Mucosa of gallbladder (tissue), 1 donor: ENCODE measurements at places on chromosomes 5 and 9. TPM values are rescaled to one million over a fixed set of nuclear protein-coding genes. Genes with fewer than 3 reads are reported as not detected.

GRCh38 chr5:102733534-102733933 is 21.6 kb upstream of the PAM start:
- DNase-seq, result no peak

IL4 gene
- total RNA-seq, result not detected

TAF11L10 gene
- not detected for total RNA-seq

GLE1 gene
- total RNA-seq, result 22.8 TPM

DNA sequence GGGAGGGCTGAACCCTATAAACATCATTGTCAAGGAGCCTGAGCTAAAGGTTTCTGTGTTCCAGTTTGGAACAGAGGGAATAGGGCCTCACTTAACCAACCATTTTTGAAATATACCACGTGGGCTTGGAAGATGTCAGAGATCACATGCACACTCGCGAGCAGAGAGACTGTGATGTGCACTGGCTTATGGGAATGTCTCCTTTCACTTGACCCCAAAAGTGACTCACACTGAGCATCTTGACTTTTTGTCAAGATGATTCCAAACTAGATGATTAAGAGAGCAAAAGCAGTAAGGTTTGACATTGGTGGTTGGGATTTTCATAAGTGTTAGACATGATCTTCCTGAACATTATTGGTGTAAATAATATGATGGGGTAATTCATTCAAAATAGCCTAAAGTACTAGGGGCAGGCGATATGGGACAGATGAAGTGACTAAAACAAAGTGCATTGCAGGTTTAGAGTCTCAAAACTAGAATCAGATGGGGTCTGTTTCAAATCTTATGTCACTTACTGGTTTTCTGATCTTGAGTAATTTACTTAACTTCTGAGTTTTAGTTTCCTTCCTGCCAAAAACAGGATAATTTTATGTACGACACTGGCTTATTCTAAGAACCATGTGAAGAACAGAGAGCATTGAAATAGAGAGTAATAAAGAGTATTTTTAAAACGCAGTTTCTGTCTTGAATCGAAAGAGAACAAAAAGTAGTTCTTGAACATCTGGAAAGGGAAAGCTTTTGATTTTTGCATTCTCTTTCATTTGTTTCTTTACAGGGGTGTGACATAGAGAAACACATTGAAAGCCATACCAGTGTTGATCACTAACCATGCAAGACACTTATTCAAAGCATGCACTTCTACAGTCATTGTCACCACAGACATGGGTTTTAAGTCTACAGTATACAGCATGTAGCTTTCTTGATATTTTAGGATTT is 383.0 kb downstream of the DIRAS2 start:
- DNase-seq, result no peak

DNA sequence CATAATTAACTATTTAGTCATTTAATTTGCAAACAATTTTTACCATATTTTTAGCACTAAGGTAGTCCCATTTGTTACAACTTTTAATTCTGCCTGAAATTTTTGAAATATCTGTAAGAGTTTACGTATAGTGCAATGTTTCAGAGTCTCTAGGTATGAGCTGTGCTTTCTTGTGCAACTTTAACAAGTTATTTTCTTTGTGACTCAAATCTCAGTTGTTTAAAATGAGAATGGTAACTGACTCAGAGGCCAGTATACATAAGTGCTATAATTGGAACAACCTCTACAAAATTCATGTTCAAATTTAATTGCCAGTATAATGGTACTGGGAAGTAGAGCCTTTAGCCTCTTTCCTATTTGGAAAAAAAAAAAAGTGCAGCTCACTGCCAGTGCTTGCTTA is 14.2 kb upstream of the ZNF883 start:
- DNase-seq, result no peak

ZFP2 gene
- total RNA-seq, result 2.3 TPM

OR2S2 gene
- not detected for total RNA-seq

- no peak for DNase-seq
These were observed 145.2 kb downstream of the MAST4 start for GRCh38 chr5:66741394-66741793.

DNA sequence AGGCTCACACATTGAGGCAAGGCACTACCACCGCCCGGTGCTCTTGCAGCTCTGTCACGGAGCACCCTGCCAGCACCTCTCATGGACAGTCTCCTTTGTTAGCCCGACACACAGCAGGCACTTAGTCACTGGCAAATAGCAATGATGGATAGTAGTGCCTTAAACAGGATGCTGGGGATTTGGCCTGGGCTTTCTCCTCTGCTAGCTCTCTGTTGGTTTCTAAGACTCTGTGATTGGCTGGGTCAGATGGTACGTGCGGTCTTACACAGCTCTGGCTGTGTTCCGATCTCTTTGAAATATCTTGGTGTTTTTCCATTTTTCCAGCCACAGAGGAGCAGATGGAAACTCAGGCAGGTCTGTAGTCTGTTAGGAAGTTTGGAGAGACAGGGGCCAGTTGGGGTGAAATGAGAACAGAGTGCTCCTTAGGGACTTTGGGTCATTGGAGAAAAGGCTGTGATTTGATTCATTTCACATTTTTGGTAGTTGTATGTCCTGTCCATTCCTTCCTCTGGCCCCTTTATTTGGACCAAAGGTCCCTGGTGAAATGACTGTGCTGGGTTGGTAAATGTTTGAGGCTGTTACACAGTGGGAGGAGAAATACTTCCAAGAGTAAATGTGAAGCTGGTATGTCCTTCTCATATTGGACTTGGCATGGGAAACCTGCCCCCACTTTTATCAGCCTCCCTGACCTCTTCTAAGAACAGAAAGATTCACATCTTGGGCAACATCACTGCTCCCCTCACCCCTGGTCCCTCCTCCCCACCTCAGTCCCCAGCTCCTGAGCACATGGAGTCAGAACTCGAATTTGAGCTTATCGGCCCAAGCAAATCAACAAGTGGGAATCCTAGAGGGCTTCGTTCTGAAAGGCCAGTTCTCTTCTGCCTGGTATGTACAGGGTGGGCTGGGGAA is 3.4 kb downstream of the SMIM3 start:
- DNase-seq, result peak; percentile 54

PDE6A gene
- total RNA-seq, result not detected

DNA sequence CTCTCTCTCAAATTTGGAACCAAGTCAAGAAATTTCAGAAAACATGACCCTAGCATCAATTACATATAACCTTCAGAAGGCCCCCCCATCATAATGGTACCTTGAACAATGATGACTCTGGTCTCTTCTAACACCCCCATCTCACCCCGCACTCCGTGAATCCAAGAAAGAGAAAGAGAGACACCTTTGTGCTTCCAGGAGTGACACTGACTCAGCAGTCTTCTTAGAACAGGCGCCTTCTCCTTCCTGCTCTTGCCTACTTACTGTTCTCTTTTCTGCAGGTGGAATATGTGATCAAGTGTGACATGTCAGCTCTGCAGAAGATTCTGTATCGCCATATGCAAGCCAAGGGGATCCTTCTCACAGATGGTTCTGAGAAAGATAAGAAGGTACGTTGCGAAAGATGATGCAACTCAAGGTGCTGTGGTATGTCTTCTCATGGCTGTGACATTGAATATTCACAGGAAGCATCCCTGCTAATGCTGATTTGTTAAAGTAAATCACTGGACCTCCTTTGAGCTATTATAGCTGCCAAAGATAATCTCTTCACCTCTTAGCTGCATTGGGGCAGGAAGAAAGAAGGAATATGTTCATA is 81.3 kb downstream of the SMARCA2 start:
- no peak for DNase-seq

GIN1 gene
- total RNA-seq, result 9.2 TPM

- DNase-seq, result no peak
These were observed 4.2 kb downstream of the SMC5 start for GRCh38 chr9:70262948-70263347.

DNA sequence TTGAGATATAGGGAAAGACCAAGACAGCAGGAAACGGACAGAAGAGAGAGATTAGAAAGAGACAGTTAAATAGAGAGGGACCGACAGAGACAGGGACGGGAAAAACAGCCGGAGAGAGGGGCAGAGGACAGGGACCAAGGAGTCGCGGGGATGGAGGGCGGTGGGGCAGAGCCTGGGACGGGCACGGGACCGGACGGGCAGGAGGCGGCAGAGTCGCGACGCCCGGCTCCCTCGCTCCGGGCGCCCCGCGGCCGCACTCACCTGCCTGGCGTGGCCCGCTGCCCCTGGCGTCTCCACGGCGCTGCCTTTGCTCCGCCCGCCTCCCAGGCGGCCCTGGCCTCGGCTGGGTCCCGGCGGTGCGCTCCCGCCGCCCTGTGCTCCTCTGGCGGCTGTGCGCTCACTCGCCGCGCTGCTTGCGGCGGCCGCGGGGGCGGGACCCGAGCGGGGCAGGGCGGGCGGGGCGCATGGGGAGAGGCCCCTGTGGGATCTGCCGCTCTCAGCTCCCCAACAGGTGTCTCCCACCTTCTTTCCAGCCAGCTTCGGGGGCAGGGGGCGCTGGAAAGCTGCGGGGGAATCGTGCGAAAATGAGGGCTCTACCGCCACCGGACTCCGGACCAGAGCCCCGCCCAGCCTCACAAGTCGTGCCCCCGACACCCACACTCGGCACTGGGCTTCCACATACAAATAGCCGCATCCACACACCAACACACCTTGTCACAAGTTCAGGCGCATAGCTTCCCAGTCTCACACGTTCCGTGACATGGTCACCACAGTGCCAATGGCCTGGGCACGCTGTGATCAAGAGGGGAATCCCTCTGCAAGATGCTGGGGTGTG is at the start of gene ARID3C:
Gene ARID3C, minus strand, starts transcription at position 411 of the 835 bp plus-strand sequence. CDS start 1,052 bp downstream, outside the sequence.
- DNase-seq, result no peak

DNA sequence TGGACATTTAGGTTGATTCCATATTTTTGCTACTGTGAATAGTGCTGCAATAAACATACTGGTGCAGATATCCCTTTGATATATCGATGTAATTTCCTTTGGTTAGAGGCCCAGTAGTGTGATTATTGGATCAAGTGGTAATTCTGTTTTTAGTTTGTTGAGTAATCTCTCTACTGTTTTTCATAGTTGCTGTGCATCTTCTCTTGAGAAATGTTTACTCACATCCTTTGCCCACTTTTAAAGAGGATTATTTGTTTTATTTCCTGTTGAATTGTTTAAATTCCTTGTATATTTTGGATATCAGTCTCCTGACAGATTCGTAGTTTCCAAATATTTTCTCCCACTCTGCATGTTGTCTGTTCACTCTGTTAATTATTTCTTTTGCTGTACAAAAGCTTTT is 352.6 kb upstream of the TARS1 start:
- no peak for DNase-seq

DNA sequence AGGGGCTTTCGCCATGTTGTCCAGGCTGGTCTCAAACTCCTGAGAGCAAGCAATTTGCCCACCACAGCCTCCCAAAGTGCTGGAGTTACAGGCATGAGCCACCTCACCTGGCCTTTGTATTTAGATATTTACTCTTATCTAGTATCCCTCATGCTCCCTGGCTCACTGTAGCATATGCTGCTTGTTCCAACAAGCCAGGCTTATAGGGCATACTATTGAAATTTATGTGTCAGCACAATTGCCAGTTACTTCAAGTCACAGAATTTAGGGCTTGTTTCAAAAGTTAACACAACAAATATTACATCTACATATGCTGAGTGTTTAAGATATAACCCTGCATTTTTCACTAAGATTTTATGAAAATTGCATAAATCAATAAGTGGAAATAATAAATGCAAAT is 469.2 kb upstream of the ZNF608 start:
- no peak for DNase-seq

PRRC1 gene
- 59.8 TPM for total RNA-seq

- DNase-seq, result no peak
These were observed 27.1 kb downstream of the UBE2QL1 start for GRCh38 chr5:6475626-6476312.

GRCh38 chr9:128683340-128684064 is 5.5 kb upstream of the SET start:
- peak; percentile 66 for DNase-seq

SYNPO gene
- total RNA-seq, result 123 TPM

DNA sequence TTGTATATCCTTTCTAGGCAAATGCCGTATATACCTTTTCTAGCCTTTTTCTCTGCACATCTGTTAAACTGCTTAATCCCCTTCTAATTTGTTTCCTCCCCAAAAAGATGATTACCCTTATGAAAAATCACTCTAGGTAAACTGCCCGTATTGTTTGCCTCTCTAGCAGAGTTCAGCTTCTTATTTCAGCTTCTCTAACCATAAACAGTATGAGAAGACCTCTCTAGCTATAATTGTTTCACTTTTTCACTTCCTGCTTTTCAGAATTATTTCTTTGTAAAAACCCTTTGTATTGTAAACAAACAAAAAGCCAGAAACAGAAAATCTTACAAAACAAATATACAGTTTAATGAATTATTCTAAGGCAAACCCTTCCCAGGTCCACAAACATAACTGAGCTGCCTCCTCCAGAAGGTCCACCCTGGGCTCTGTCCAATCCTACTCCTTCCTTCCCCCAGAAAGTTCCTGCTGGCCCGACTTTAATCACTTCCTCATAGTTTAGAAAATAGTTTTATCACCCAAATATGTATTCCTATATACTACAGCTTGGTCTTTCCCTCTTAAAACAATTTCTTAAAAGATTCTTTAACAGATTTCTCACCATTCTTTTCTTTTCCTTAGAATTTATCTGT is 158.1 kb downstream of the FGF1 start:
- no peak for DNase-seq

- no peak for DNase-seq
These were observed 820 bp downstream of the FBP1 start for GRCh38 chr9:94638335-94639060.

PIP5KL1 gene
- total RNA-seq, result 4.9 TPM

DNA sequence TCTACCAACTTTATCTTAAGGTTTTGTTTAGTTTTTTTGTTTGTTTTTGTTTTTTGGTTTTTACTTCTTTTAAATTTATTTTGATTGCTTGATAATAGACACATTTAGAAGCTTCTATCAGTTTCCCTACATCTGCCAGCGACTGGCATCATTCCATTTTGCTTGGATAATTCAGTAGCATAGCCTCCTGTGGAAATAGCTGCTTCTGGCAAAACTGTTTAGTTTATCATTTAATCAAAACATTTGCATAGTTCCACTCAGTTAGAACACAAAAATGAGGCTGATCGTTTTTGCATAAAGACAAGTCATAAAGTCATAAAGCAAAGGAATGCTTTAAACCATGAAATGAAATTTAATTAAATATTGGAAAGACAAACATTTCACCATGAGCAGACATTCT is 133.7 kb upstream of the NFIL3 start:
- DNase-seq, result no peak

LMX1B gene
- 0.17 TPM for total RNA-seq

- no peak for DNase-seq
These were observed 184.0 kb upstream of the IL12B start for GRCh38 chr5:159514229-159514810.

DNA sequence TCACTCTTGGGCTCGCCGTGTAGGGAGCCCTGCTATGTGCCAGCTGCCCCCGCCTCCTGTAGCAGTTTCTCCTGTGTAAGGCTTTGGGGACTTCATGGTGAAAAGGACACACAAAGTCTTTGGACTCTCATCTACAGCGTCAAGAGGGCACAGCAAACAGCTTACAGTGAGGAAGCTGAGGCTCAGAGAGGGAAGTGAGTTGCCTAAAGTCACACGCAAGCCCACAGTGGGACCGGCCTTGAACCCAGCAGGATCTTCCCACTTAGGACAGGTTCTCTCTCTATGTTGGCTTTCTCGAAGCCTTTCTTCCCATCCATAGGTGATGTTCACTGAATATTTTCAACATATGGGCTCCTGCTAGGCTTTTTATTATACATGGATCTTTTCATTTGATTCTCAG is 9.8 kb upstream of the PRRX2 start:
- no peak for DNase-seq

GRCh38 chr5:135312255-135312935 is 86.6 kb downstream of the MACROH2A1 start:
- no peak for DNase-seq

GRCh38 chr9:86685556-86685955 is 261.8 kb downstream of the GAS1 start:
- DNase-seq, result no peak

SVEP1 gene
- total RNA-seq, result 13.1 TPM

CYLC2 gene
- not detected for total RNA-seq
